Naive thymus-derived CD4-positive, alpha-beta T cell (primary cell): ENCODE measurements at places on chromosomes 12 and 14. TPM values are rescaled to one million over a fixed set of nuclear protein-coding genes. Genes with fewer than 3 reads are reported as not detected.

The IL31 gene
- not detected for total RNA-seq

The CIT gene
- total RNA-seq = 63.0 and 69.9 TPM in 2 replicates

The BRF1 gene
- total RNA-seq = 72.6 TPM

The LMNTD1 gene
- total RNA-seq = not detected

The ALKBH2 gene
- 13.2 TPM for total RNA-seq

The LHX5 gene
- total RNA-seq = not detected in 2 replicates

The PARPBP gene
- total RNA-seq = 20.7 and 21.5 TPM in 2 replicates

The GPR162 gene
- 0.31 and 0.38 TPM in 2 replicates for total RNA-seq

The LRRC10 gene
- total RNA-seq = not detected in 2 replicates

The CCDC175 gene
- total RNA-seq = not detected

The IL22 gene
- not detected for total RNA-seq
